Astrocyte (in vitro differentiated cells and primary cell): ENCODE measurements at places on chromosomes 5 and 9. TPM values are rescaled to one million over a fixed set of nuclear protein-coding genes. Genes with fewer than 3 reads are reported as not detected.
A peak's percentile ranks its signal among the peaks of the same experiment; 100 is the strongest.

- DNase-seq: peak; percentile 97
- peak overlapping the region; percentile 98 for H3K27ac ChIP-seq
- H3K27me3 ChIP-seq: no peaks in the 10 kb centered on the region
- no peaks in the 10 kb centered on the region for H3K36me3 ChIP-seq
These were observed 147.0 kb upstream of the RASA1 start for GRCh38 chr5:87120518-87121303.

- H3K36me3 ChIP-seq: no peaks in the 10 kb centered on the region
- no peaks in the 10 kb centered on the region for H3K27me3 ChIP-seq
- peaks cover 24% of the 10 kb centered on the region for H3K4me1 ChIP-seq
These were observed 1.1 kb upstream of the G3BP1 start for GRCh38 chr5:151770383-151771258.

- H3K36me3 ChIP-seq: no peaks in the 10 kb centered on the region
- DNase-seq: no peak
- H3K27me3 ChIP-seq: no peaks in the 10 kb centered on the region
- H3K4me1 ChIP-seq: no peaks in the 10 kb centered on the region
These were observed 63.8 kb downstream of the GHR start for GRCh38 chr5:42487077-42487476.

- no peak for DNase-seq
- H3K27me3 ChIP-seq: no peaks in the 10 kb centered on the region
- no peaks in the 10 kb centered on the region for H3K36me3 ChIP-seq
- H3K4me1 ChIP-seq: no peaks in the 10 kb centered on the region
- H3K27ac ChIP-seq: no peak overlapping the region
These were observed 340.2 kb downstream of the SLCO4C1 start for GRCh38 chr5:101955891-101956290.

DNA sequence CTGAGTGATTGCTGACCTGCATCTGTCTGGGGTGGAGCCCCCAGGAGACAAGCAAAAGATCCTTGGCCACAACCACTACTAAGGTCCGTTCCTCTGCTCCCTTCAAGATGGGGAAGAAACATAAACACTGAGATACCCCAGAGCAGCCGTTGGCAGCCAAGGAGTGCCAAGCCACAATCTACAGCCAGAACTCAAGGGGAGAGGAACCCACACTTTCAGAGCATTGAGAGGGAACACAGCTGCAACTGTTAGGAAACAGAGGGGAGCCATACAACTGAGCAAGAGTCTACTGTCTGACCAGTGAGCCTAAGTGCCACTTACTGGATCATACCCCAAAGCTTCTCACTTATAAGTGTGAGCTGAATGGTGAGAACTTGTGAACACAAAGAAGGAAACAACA, 44.6 kb upstream of the ADRB2 start:
- H3K27ac ChIP-seq: no peak overlapping the region
- peaks cover 8% of the 10 kb centered on the region for H3K4me1 ChIP-seq

DNA sequence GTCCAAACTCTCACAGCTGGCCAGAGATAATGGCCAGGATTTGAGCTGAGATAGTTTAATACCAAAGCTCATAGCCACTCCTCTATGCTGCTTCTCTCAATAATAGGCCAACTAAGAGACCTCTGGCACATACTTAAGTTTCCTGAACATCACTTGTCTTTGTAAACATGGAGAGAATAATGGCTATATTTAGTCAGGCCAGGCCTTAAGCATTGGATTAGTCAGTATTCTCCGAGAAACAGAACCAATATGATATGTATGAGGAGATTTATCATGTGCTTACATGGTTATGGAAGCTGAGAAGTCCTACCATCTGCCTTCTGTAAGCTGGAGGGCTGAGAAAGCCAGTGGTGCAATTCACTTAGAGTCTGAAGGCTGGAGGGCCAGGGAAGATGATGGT, 45.4 kb downstream of the CFAP95 start:
- H3K27ac ChIP-seq: no peak overlapping the region
- no peak for DNase-seq
- no peaks in the 10 kb centered on the region for H3K36me3 ChIP-seq
- peaks cover 20% of the 10 kb centered on the region for H3K4me1 ChIP-seq
- H3K27me3 ChIP-seq: no peaks in the 10 kb centered on the region

KIF24 gene
- total RNA-seq: 0.79 and 0.86 TPM in 2 replicates

GRCh38 chr5:109939116-109939682, 249.5 kb downstream of the MAN2A1 start:
- peaks cover 5% of the 10 kb centered on the region for H3K4me1 ChIP-seq
- DNase-seq: peak; percentile 68
- H3K4me3 ChIP-seq: no peak overlapping the region

DNA sequence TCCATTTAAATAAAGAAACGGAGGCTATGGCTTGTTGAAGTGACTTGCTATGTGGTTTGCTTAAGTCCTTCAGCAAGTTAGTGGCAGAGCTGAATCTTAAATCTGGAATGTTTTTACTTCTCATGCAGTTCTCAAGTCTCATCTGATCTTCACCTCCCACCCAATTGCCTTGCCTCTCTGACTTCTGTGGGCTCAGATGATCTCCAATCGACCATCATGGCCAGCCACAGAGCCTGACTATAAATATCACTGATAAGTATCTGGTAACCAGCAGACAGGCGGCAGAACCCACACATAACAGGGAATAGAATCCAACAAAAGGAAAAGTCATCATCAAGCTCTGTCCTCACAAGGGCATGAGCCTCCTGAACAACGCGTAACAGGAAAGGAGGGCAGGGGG, 149.9 kb downstream of the FAM114A2 start:
- no peak overlapping the region for H3K27ac ChIP-seq
- H3K36me3 ChIP-seq: no peaks in the 10 kb centered on the region
- H3K27me3 ChIP-seq: no peaks in the 10 kb centered on the region
- no peaks in the 10 kb centered on the region for H3K4me1 ChIP-seq

- DNase-seq: no peak
- no peaks in the 10 kb centered on the region for H3K36me3 ChIP-seq
- no peaks in the 10 kb centered on the region for H3K4me1 ChIP-seq
- no peak overlapping the region for H3K27ac ChIP-seq
- no peak overlapping the region for H3K4me3 ChIP-seq
These were observed 188.6 kb downstream of the CYLC2 start for GRCh38 chr9:103183701-103184171.

- peak overlapping the region; percentile 75 for H3K4me3 ChIP-seq
- H3K27me3 ChIP-seq: no peaks in the 10 kb centered on the region
- no peaks in the 10 kb centered on the region for H3K36me3 ChIP-seq
These were observed 621 bp upstream of the GCNT4 start for GRCh38 chr5:75053054-75053303.

DNA sequence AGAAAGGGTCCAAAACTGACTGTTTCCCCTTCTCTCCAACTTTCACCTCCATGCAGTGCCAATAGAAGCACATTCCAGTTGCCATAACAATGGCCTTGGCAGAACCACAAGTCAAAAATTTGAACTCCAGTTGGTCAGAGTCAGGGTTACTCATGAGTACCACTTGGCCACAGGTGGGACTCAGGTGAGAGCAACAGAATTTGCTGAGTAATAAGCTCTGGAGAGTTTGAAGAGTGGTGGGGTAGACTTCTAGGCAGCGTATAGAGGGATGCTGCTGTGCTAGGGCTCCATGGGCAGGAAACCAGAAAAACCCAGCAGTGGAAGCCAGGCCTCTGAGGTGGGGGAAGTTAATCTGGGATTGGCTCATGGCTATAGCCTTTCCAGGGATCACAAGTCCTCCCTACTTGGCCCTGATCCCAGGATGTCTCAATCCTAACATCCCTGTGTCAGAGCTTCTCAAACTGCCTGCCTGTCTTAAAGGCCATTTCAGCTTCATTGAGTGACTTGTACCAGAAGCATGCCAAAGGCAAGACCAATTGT, 30.2 kb downstream of the SNX18 start:
- DNase-seq: peak; percentile 37
- H3K36me3 ChIP-seq: peaks cover 11% of the 10 kb centered on the region
- H3K4me1 ChIP-seq: peaks cover 9% of the 10 kb centered on the region
- H3K4me3 ChIP-seq: no peak overlapping the region

- H3K27me3 ChIP-seq: no peaks in the 10 kb centered on the region
- no peak overlapping the region for H3K4me3 ChIP-seq
- peak; percentile 54 for DNase-seq
- no peaks in the 10 kb centered on the region for H3K36me3 ChIP-seq
- H3K27ac ChIP-seq: no peak overlapping the region
These were observed 23.2 kb upstream of the ADAMTS16 start for GRCh38 chr5:5116956-5117355.

- no peaks in the 10 kb centered on the region for H3K36me3 ChIP-seq
- no peak overlapping the region for H3K27ac ChIP-seq
- no peak overlapping the region for H3K4me3 ChIP-seq
- no peak for DNase-seq
- H3K4me1 ChIP-seq: no peaks in the 10 kb centered on the region
These were observed 154.4 kb upstream of the ERCC6L2 start for GRCh38 chr9:95721061-95721531.

DNA sequence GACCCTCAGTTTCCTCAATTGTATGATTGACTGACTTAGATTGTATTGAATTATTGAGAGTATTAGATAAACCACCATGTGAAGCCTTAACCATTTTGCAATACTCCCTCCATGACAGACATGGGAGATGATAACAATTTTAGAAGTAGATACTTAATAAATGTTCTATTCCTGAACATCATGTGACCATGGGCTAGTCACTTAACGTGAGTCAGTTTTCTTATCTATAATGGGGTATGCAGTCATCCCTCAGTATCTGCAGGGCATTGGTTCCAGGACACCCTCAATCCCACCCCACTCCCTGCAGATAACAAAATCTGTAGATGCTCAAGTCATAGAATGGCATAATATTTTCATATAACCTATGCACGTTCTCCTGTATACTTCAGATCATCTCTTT, 31.0 kb downstream of the SNX18 start:
- peaks cover 9% of the 10 kb centered on the region for H3K4me1 ChIP-seq
- no peak overlapping the region for H3K4me3 ChIP-seq
- DNase-seq: peak; percentile 23

GRCh38 chr5:140986117-140986521, 19.8 kb downstream of the PCDHAC2 start:
- no peaks in the 10 kb centered on the region for H3K36me3 ChIP-seq
- H3K27me3 ChIP-seq: no peaks in the 10 kb centered on the region
- no peak for DNase-seq
- H3K27ac ChIP-seq: no peak overlapping the region
- H3K4me1 ChIP-seq: no peaks in the 10 kb centered on the region

DNA sequence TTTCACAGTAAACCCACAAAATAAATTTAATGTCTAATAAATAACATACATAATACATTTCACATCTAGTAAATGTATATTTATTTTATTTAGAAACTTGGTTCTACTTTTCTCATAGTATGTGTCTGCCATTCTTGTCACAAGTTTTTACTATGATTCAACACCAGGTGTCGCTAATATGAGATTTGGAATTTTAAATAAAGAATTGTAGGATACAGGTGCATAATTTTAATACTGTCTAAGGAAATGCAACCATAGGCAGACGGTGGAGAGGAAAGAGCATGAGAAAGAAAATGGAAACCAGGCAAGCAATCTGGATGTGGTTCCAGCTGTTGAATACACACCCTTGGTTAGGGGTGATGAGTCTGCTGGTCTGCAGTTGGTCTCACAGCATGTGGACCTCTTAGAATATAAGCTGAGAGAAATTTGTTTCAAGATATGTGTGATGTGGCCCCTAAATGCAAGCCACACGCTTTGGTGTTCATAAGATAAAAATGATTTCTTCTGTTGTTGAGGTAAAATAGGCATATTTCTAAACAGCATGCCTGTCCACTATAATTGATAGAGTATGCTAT, 114.7 kb upstream of the TXNDC8 start:
- no peak overlapping the region for H3K4me3 ChIP-seq
- no peaks in the 10 kb centered on the region for H3K27me3 ChIP-seq
- no peaks in the 10 kb centered on the region for H3K36me3 ChIP-seq

DNA sequence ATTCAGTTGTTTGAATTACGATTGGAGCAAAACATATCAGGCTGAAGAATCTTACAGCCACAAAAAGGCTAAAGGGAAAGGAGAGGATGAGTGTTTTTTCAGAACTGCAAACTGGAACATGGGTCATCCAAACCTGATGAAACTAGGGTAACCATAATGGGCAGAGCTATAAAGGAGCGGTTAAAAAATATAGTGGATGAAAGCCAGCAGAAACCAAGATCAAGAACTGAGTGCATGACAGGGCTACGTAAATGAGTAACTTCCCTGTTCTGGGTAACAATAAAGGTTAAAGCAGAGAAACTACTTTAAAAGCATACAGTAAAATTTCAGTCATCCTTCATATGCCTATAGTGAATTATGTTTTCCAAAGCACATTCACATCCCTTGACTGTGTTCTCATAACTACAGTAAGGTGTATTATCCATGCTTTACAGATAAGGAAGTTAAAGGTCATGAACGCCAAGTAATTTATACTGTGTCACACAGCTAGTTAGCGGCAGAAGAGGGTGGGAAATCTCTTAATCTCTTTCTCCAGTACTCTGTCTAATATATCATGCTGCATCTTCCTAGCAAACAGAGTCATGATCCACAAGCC, 48.5 kb upstream of the GHR start:
- no peak overlapping the region for H3K27ac ChIP-seq
- no peaks in the 10 kb centered on the region for H3K4me1 ChIP-seq
- H3K4me3 ChIP-seq: no peak overlapping the region
- H3K36me3 ChIP-seq: no peaks in the 10 kb centered on the region
